Left lung (tissue), 14 donors: ENCODE measurements at places on chromosomes 6 and 20. TPM values are rescaled to one million over a fixed set of nuclear protein-coding genes. Genes with fewer than 3 reads are reported as not detected.

ADTRP gene
- 1.3 TPM for polyA plus RNA-seq

RBM24 gene
- polyA plus RNA-seq: 5.7 TPM

GINM1 gene
- polyA plus RNA-seq: 59.3 TPM

DNA sequence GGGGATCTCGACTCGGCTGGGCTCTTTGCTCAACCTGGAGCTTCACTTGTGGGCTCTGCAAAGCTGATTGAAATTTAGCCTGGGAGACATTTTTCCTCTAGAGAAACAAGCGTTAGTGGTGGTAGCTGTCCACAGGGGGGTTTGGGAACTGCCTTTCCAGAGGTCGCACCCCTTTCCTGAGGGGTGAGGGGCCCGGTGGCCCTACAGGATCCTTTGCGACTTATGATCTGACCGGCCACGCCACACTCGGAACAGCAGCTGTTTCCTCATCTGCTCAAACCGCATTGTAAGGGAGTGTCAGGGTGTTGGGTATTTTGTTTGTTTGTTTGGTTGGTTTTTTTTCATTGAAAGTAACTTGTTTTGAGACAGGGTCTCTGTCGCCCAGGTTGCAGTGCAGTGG is 21.0 kb downstream of the PNLDC1 start:
- no peak overlapping the region for H3K4me3 ChIP-seq
- H3K36me3 ChIP-seq: no peaks in the 10 kb centered on the region
- H3K27me3 ChIP-seq: no peaks in the 10 kb centered on the region
- H3K27ac ChIP-seq: no peak overlapping the region
- peaks cover 9% of the 10 kb centered on the region for H3K4me1 ChIP-seq

DNA sequence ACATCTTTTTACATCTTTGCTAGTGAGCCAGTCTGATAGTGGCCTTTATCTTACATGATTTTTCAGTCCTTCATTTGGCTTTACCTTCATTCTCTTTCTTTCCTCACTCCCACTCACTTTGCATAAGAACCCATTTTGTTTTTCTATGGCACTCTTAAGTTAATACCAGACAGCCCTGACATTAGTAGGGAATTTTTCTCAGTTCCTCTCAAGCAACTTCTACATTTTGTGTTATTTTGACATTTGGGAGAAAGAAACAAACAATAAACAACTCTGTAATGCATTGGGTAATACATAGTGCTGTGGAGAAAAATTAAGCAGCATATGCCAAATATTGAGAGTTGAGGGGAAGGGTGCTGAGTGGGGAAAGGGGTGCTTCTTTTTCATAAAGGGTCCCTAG is 524.1 kb upstream of the JAG1 start:
- no peaks in the 10 kb centered on the region for H3K36me3 ChIP-seq
- H3K27me3 ChIP-seq: no peaks in the 10 kb centered on the region
- DNase-seq: no peak
- H3K27ac ChIP-seq: no peak overlapping the region
- H3K4me3 ChIP-seq: no peak overlapping the region
